ENCODE measurements at places on chromosomes 1 and 21.

DNA sequence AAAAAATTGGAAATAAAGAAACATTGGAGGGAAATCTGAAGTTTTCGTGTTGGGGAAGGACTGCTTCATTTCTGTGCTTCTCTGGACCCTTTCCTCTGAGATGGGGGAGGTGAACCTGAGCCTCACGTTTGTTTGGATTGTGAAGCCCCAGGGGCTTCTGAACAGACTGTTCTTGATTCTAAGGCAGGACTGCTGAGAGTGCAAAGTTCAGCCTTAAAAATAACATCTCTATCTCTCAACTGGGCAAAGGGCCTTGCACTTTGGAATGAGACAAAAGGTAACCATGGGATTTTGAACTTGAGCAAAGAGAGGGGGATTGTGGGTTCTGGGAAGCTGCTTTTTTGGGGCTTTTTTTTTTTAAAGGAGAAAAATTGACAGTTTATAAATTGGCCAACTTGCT, 45.0 kb downstream of the GPR88 start:
- DNase-seq: no peak

GRCh38 chr1:50651476-50652263, 228.4 kb upstream of the DMRTA2 start:
- DNase-seq: no peak

DNA sequence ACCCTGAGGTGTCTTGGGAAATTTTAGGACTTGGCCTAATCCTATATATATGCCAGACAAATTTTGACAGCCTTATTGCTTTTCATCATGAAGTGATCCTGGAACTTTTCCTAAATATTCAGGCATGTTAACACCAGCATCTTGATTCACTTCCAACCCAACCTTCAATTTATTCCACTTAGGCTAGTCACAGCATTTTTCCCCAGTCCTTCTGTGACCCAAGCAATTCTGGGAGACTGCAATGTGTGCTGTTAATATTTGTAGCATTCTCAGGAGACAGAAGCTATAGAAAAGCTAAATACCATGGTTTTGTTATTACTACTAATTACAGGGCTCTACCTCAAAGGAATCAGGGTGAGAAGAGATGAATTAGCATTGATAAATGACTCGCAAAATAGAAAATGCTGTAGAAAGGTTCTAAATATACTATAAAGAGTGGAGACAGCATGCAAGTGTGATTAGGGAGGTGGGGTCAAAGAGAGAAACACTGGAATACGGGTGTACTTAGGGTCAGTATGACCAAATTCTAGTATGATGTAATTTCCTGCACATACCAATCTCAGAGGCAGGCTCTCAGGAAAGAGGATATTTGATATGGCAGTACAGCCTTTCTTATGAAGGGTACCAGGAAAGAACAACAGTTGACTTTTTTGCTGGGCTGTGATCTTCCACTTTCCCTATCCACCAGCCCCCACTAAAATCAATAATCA, 29.1 kb downstream of the PRRX1 start:
- DNase-seq: no peak

- DNase-seq: no peak
These were observed 14.0 kb downstream of the RSPO1 start for GRCh38 chr1:37620707-37621106.

DNA sequence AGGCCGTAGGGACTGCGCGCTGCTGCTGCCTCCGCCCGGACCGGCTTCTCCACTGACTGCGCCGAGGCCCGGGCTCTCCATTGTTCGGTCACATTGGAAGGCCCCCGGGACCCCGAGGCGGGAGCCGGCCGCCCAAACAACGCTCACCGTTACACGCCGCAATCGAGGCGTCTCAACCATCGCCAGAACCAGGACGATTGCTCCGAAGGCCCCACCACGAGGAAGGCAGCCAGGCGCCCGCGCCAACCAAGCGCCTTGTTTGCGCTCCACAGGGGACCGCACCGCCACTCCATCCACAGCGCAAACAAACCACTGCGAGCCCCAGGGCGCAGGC, 595 bp downstream of the GLUL start:
- DNase-seq: no peak

- peak; percentile 24 for DNase-seq
These were observed 191.8 kb downstream of the TPR start for GRCh38 chr1:186183219-186183618.

- no peak for DNase-seq
These were observed 122.1 kb downstream of the NEK7 start for GRCh38 chr1:198278943-198279342.

DNA sequence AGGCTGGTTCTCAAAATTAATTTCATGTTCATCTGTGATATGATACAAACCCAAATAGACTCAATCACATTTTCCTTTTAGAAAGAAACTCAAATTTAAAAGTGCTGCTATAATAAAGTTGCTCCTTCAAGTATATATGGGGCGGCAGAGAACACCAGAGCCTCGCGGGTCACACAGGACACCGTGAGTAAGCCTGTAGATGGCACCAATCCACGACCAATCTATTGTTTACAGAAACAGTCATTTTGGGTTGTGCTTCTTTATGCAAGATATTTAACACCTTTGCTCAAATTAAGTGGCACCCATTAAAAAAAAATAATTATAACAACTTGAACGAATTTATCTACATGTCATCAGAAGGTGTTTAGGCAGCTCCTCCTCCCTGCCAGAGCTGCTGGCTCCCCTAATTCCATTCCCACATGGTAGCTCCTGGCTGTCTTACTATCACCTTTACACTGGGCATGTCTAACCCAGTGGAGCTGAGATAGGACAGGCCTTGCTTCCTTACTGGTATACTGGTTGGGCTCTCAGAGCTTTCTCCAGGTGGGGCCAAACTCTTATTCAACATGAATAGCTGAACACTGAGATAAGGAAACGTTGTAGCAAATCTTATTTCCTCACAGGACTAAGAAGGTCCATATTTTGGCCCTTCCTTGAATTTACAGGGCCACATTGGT, 287.0 kb downstream of the SDCCAG8 start:
- DNase-seq: no peak

DNA sequence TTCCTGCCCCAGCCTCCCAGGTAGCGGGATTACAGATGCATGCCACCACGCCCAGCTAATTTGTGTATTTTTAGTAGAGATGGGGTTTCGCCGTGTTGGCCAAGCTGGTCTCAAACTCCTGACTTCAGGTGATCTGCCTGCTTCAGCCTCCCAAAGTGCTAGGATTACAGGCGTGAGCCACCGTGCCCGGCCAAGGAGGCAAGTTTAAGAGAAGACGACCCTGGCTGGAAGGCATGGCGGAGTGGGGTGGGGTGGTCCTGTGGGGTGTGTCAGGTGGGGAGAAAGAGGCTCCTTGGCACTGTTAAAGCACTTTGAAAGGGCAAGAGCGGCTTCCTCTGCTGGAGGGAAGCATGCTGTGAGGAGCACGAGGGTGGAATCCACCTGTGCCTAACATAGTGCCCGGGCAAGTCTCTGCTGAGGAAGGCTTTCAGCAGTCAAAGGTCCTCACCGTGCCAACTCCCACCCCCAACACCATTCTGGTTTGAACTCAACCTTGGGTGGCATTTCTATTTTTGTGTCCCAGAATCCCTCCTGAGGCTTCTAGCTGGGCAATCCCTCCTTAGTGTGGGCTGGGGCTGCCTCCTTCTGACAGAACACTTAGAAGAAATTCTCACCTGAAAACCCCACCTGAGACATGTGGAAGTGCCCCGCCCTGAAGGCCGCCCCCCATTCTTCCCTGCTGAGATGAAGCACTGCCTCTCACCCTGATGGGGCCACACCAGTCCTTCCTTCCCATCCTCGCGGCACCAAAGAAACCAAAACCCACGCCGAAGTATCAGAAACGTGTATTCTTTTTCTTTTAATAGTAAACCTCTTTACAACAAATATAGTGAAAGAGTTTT, 37.4 kb downstream of the MEF2D start:
- DNase-seq: no peak

DNA sequence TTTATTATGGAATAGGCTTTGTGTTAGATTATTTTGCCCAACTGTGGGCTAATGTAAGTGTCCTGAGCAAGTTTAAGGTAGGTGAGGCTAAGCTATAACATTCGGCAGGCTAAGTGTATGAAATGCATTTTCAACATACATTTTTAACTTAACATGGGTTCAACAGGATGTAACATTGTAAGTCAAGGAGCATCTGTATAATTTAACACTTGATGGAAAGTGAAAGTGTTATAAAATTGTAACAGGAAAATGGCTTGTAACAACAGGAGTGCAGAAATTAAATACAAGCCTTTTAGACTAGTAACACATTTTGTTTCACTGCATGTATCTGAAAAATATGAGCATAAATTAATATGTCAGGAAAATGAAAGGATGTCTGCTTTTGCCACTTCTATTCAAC, 42.3 kb downstream of the B3GALNT2 start:
- no peak for DNase-seq

- DNase-seq: no peak
These were observed 3.8 kb downstream of the DYRK1A start for GRCh38 chr21:37370152-37371040.

DNA sequence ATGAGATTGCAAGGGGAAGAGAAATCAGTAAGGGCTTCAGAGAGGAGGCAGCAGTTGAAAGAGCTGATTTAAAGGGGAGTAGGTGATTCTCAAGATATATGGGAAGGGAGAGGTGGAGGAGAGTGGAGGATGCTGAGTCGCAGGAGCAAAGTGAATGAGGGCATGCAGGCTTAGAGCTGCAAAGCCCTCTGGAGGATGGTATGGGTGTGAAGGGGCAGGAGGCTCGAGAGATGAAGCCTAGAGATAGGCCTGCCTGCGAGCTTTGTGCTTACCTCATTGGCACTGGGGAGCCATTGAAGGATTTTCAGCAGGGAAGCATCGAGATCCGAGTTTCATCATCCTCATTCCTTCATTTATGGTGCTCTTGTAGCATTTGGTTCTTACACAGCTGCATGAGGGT, 15.8 kb upstream of the SH2D2A start:
- DNase-seq: no peak

DNA sequence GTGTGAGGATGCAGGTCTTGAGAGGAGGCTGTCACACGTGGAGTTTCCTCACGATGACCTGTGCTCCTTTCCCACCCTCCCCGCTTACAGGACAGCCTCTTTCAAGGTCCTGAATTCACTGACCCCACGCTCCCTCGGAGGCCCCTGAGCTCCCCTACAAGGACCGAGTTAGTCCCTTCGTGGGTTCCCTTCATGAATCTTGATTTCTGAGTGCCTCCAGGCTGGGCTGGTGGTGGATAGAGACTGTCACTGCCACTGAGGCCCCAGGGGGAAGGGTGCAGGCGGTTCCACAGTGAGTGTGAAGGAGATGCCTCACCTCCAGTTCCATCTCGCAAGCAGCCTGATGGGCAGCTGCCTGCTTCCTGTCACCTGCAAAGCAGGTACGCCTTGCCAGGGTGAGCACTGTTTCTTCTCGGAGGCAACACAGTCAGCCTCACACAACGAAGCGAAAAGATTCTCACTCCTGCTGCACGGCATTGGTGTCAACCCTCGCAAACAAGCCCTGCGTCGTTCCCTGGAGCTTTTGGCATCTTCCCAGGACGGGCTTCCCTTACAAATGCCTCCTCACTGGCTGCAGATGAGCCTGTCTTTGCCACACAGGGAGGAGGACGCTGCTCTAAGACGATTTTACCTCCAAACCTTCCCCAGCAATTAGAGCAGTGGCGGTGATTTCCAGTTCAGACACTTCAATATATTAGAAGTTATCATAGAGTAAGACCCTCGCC, 26.7 kb upstream of the PCP4 start:
- DNase-seq: no peak

GRCh38 chr1:87669674-87670073, 341.0 kb downstream of the LMO4 start:
- no peak for DNase-seq

DNA sequence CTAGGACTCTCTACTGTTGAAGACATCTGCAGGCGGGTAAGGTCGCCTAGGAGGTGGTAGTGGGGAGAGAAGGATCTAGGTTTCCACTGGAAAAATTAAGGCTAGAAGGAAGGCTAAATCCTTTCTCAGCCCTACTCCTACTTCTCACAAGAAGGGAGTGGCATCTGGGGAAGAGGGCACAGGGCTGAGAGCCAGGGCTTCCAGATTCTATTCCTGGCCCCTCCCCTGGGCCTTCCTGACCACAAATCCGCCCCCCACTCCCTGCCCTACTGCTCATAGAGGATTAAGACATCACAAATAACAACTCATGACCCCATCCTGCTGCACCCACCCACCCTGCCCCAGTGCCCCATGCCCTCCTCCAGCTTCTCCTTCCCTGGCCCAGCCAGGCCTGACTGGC, 2.5 kb downstream of the PHLDA3 start:
- DNase-seq: no peak

DNA sequence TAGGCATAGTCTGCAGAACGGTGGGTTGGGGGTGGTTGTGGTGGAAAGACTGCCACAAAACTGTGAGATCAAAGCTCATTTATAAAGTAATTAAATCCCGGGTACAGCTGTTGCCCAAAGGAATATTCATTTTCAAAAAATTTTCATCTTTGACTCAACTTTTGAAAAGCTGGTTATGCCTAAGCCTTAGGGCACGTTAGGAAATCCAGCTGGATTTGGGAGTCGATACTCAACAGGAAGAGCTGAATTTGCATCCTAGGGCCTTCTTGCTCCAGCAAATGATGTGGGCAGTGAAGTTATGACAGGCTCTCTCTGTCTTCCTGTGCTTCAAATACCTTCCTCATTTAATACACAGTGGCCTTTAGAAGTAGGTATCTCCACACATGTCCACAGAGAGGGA, 31.7 kb downstream of the ZP4 start:
- no peak for DNase-seq

GRCh38 chr1:215475796-215476481, 91.2 kb upstream of the KCTD3 start:
- DNase-seq: no peak

- DNase-seq: no peak
These were observed 7.1 kb upstream of the ZNF669 start for GRCh38 chr1:247111259-247111699.

GRCh38 chr1:237927198-237927597, 36.5 kb upstream of the ZP4 start:
- no peak for DNase-seq

DNA sequence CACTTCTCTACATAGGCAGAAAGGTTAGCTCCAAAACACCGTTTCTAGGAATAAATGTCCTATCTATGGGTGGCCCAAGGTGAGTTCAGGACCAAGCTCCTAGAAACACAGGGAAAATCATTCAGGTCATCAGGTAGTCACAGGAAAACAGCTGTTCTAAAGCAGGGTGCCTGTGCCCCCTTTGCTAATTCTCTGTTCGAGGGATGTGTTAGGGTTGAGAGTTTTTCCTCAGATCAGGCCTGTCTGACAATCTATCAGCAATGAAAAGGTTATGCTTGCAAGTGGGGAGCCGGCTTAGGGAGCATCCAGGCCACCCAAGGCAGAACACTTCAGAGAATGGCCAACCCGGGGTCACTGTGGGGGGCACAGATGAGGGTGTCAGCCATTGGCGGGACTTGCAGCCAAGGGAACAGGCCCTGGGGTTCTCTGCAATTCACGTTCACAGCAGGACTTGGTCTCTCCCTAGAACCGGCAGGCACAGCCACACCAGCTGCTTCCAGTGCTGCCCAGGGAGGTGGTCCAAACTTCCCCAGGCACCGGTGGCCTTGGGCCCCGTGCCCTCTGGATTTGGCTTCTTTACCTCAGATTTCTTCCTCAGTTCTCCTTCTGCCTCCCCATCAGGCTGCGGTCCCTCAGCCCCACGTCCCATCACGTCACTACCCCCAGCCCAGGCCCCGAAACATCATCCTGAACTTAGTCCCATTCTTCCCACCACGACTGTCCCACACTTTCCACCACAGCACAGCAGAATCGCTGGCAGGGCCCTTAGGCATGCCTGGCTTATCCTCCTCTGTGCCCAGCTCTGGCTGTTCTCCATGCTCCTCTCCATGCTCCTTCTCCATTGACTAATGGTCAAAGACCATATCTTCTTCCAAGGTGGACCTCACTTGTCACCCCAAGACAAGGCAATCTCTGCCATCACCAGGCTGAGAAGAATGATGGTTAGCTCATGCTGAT, 11.0 kb downstream of the CD2 start:
- no peak for DNase-seq
